RPMI8226 (cell line): ENCODE measurements at places on chromosomes 5 and 9.

DNA sequence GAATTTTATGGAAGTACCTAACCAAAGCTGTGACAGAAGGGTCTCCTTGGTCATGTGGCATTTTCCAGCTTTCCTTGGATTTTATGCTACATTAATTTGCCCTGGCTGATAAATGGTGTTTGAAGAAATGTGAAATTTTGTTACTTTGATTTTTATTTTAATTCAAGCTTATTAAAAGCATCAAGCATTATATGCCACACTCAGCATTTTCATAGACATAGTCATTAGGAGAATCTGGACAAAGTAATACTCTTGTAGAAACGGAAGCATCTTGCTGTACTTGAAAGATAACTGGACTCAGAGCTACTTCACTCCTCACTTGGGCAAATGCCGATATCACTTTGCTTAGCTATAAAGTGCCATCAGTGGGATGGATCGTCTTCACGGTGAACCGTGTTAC lies 54.2 kb downstream of the INIP start:
- no peak for DNase-seq

DNA sequence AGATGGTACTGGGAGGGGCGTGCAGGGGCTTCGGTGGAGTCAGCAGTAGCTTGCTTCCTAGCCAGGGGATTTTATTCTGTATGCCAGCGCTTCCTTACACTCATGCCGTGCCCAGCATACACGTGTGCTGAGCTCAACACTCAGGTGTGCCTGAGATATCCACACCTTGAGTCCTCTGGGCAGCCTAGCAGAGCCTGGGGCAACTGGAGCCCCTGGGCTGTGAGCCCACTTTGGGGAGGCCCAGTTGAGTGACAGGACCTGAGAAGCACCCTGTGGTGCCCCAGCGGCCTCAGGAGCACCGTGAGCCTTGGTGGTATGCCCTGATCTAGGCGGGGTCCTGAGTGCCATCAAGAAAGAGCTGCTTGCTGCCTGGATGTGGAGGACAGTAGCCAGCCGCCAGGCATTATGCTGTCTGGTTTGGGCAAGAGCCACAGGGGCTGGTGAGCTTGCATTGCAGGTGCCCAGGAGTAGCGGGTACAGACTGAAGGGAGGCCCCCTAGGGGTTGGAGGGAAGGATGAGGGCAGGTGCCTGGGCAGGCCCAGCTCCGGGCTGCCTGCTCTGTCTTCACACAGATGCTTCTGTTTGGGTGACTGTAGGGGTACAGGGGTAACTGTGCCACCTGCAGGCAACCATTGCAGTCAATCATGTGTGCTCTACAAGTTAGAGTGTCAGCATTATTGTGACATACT lies 42.9 kb downstream of the BNIP1 start:
- peak; percentile 82 for DNase-seq

GRCh38 chr9:114203410-114204140 lies 48.2 kb downstream of the COL27A1 start:
- DNase-seq = no peak

GRCh38 chr5:59673438-59674058 lies 220.0 kb downstream of the PDE4D start:
- peak; percentile 75 for DNase-seq

GRCh38 chr5:112200131-112200530 lies 218.9 kb downstream of the EPB41L4A start:
- no peak for DNase-seq

DNA sequence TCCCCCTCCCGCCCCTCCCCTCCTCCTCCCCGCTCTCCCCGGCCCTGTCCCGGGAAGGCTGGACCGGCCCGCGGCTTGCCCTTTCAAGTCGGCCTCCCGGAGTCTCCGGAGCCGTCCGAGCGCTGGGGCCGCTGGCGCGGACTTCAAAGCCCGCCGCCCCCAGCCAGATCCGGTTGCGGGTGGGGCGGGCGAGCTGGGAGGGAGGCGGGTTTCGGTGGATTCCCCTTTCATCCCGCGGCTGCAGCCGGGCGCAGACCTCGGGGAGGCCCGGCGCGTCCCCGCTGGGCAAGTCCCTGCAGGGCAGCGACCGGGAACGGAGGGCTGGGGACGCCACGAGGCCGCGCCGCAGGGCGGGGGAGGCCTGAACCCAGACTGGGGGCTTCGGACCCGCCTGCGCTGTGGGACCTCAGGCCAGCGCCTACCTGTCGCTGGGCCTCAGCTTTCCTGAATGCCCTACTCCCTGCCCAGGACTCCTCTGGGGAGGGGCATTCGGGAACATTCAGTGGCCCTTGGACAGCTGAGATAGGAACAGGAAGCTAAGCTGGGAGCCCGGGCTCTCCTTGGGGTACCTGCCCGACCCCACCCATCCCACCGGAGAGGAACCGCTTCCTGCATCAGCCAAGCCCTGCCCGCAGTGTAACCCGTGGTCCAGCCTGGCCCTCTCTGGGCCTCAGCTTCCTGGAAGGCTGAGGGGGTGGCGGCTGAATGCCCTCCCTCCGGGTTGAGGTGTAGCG lies 23.4 kb downstream of the C9orf50 start:
- no peak for DNase-seq

GRCh38 chr5:159050316-159051143 lies 49.2 kb downstream of the EBF1 start:
- DNase-seq = no peak

- no peak for DNase-seq
Measured at GRCh38 chr5:146474065-146474464, 26.9 kb downstream of the TCERG1 start.

DNA sequence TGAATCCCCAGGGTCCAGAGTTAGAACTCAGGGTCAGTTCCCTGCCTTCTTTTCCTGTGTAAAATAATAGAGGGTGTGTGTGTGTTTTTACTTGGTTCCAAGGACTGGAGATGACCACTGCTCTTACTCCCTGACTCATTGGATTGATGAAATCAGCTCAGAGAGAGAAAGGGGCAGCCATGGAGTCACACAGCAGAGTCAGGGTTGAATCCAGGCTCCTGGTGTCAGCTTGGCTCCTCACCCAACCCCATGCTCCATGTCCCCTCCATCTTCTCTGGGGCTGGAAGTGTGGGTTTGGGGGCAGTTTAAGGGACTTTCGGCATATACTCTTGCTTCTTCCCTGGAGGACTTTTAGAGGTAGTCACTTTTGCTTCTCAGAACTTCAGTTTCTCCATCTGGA lies 21.6 kb downstream of the DAB2IP start:
- no peak for DNase-seq

- DNase-seq = no peak
Measured at GRCh38 chr5:64727150-64727549, 36.8 kb downstream of the SHISAL2B start.

GRCh38 chr5:73623901-73624404 lies 2.0 kb upstream of the ARHGEF28 start:
- no peak for DNase-seq

DNA sequence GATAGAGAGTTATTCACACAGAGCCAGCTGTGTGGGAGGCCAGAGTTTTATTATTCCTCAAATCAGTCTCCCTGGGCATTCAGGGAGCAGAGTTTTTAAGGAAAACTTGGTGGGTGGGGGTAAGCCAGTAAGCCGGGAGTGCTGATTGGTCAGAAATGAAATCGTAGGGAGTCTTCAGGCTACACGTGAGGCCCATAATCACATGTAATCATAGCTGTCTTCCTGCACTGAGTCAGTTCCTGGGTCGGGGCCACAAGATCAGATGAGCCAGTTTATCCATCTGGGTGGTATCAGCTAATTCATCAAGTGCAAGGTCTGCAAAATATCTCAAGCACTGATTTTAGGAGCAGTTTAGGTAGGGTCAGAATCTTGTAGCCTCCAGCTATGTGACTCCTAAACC lies 10.8 kb upstream of the TTC39B start:
- DNase-seq = no peak

DNA sequence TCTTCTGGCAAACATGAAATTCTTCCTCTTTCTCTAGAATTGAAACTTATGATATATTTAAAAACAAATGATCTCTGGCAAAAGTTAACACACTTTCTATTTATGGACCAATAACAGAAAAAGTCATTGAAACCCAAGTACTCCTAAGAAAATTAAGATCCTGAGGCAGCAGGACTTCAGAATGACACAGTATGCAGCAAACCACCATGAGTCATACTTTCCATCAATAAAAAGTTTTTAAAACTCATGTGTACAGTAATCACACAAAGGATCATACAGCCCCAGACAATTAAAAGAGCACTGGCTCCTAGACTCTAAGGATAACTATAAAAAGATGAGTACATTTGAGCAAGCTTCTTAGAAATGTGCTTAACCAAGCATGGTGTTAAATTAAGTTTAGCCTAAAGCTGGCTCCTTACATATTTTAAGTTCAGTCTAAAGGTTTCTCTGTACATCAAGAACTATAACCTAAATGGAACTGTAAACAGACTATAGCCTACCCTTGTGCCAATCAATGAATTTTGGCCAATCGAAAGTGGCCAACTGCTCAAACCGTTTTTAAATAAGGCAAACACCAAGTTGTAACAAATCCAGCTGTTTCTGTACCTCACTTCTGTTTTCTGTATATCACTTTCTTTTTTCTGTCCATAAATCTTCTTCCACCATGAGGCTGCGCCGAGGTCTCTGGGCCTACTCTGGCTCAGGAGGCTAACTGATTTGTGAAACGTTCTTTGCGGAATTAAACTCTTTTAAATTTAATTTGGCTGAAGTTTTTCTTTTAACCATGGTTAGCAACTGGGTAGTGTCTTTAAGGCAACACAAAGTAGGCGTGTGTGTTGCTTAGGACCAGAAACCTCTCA lies 232.1 kb upstream of the PIK3R1 start:
- DNase-seq = no peak

- no peak for DNase-seq
Measured at GRCh38 chr9:91915524-91916263, 34.3 kb downstream of the ROR2 start.

DNA sequence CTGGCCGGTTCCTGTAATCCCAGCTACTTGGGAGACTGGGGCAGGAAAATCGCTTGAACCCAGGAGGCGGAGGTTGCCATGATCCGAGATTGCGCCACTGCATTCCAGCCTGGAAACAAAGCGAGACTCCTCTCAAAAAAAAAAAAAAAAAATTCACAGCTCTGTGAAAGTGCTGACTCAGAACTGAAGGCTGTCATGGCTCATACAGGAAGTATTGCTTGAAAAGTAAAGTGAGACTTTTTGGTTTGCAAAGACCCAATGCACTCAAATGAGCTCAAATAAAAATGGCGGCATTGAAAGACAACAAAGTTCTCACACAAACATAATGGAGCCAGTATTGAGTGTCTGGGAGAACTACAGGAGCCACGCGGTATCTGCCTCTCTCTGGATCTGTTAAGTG lies 202.1 kb downstream of the FBXL7 start:
- peak; percentile 2 for DNase-seq

DNA sequence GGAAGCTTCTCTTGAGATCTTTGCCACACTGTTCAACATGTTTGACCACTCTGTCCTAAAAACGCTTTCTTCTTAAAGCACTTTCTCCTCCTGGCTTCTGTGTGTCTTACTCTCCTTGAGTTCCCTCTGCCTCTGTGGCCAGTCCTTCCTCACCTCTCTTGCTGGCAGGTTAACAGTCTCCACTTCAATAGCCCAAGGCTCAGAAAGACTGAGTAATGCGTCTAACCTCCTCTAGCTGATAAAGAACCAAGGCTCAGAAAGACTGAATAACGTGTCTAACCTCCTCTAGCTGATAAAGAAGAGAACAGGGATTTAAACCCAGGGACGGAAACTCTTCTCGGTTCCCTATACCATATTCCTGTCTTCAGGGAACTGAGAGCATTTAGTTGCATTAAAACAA lies 205.2 kb downstream of the AOPEP start:
- no peak for DNase-seq

GRCh38 chr5:305459-305858 lies 16.1 kb upstream of the AHRR start:
- DNase-seq = no peak

GRCh38 chr5:36374266-36374862 lies 72.7 kb upstream of the RANBP3L start:
- DNase-seq = no peak

GRCh38 chr9:223152-223551 lies 8.5 kb downstream of the DOCK8 start:
- no peak for DNase-seq

DNA sequence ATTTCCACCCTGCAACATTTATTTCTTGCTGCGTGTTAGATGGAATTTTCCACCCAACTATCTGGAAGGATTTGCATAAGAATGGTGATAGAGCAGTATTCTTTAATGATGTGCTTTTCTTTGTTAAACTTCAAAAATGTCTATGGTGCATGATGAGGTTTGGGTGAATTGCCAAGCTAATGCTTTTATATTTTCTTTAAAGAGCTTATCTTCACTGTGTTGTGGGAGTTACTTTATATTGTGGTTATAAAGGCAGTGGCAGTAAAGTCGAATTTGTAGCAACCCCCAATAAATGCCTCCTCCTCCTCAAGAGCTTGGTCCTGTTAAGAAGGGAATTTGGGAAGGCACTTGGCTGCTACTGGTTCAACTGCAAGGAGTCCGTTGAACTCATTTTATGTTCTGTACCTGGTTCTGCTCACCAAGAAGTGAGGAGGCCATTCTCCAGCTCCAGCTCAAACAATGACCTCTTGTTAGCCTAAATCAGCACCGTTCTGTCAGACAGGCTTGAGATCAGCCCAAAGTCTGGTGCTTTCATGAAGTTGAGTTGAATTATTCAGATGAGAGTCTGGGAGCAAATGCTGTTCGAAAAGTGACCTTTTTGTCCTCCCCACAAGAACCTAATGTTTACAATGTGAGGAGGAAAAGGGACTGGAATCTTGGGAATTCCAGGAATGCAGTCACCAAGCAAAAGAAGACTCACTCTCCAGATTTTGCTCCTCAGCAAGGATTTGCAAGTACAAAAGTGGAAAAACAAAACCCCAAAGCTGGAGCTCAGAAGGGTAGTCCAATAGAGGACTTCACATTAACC lies 217.0 kb downstream of the TMEM38B start:
- DNase-seq = no peak

GRCh38 chr5:140109018-140109758 lies 4.7 kb upstream of the PURA start:
- DNase-seq = no peak

DNA sequence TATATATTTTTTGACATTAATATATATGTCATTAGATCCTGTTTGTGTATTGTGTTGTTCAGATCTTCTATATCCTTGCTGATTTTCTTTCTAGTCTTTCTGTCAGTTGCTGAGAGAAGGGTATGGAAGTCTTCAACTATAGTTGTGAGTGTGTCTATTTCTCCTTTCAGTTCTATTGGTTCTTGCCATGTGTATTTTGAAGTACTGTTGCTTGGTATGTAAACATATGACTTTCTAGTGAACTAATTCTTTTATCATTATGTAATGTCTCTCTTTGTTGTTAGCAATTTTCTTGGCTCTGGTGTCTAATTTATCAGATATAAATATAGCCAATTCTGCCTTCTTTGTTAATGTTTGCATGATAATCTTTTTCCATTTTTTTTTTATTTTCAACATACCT lies 84.3 kb upstream of the CAST start:
- no peak for DNase-seq

DNA sequence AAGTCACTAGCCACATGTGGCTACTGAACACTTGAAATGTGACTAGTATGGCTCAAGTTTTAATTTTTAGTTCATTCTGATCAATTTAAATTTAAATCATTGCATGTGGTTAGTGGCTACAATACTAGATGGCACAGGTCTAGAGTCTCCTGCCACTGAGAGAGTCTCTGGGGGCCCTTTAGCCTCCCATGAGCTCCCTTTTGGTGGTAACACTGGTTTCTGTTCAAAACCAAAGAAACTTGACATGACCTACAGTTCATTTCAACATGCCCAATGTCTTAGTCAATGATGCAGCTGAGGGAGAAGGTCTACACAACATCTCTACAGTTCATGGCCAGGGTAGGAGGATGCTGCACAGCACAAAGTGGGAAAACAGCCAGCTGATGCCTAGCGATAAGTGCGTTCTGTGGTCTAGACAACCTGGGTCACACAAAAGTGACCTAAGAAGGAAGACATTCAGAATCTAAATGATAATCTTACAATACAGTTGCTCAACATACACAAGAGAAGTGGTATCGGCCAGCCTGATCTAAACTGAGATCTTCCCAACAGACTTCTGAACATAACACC lies 121.0 kb downstream of the AUH start:
- no peak for DNase-seq
